ENCODE measurements at places on chromosomes 7 and 10. TPM values are rescaled to one million over a fixed set of nuclear protein-coding genes. Genes with fewer than 3 reads are reported as not detected.

GRCh38 chr7:91165006-91165845 is 99.0 kb upstream of the FZD1 start:
- peak; percentile 91 for DNase-seq

DNA sequence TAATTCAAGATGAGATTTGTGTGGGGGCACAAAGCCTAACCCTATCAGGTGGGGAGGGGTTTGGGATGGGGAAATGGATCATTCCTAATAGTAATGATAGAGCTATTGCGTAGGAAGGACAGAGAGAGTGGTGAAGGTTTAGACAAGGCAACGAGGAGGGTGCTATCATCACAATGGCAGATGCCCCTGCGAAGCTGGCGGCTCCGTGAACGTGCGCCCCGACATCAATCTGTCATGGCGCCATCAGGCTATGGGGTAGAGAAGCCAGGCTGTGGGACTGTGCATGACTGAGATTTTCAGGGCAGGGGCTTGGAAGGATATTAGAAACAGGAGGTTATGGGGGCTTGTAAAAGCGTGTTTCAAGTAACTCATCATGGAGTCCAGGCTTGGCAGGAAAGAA is 157.6 kb downstream of the ITGA8 start:
- no peak for DNase-seq

DNA sequence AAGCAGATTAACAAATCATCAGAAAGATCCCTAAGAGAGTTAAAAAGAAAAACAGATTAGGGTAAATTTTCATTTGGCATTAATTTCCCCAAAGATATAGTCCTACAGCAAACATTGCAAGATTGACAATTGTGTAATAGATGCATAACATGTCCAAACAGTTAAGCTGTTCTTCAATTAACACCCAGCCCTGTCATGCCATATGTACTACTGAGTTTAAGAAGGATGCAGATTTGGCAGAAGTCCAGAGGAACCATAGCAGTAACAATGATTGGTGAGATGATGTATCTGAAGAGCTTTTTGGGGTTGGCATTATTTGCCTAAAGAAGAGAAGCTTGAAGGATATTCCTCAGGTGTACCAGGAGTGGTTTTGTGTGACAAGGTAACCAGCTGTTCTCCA is 287.6 kb downstream of the LRMDA start:
- DNase-seq = peak; percentile 15

DNA sequence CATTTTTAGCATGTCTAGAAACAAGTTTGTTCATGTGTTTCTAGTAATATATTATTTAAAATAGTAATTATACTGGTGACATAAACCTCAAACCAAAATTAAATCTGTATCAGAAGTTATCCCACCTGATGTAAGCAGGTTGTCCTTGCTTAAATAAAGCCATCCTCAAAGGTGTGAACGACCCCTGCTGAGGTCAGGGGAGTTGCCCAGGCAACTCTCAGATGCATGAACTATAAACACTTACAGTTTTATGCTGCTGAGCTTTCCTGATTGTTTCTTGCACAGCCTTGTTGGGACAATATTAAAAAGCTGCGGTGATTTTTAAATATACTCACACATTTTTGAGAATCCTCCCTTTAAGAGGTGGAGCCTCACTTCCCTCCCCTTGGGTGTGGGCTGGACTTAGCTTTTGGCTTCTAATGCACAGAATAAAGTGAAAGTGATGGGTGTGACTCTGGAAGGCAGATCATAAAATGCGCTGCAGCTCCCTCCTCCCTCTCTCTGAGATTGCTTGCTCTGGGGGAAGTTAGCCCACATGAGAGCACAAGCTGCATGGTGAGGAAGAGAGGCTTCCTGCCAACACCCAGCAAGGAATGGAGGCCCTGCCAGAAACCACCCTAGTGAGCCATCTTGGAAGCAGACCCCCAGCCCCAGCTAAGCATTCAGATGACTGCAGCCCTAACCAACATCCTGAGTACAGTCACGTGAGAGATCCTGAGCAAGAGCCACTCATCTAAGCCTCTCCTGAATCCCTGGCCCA is 152.7 kb downstream of the SKIDA1 start:
- peak; percentile 95 for DNase-seq

DNA sequence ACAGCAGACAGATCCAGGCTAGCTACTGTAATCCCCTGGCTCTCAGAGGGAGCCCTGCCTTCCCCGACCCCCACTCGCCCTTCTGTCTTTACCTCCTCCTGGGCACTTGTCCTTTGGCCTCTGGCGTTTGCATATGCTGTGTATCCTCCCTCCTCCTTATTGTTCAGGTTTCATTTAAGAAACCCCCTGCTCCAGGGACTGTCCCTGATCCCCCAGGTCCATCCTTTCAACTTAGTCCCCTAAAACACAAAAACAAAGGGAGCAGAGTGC is 25.7 kb downstream of the GRID1 start:
- no peak for DNase-seq

DNA sequence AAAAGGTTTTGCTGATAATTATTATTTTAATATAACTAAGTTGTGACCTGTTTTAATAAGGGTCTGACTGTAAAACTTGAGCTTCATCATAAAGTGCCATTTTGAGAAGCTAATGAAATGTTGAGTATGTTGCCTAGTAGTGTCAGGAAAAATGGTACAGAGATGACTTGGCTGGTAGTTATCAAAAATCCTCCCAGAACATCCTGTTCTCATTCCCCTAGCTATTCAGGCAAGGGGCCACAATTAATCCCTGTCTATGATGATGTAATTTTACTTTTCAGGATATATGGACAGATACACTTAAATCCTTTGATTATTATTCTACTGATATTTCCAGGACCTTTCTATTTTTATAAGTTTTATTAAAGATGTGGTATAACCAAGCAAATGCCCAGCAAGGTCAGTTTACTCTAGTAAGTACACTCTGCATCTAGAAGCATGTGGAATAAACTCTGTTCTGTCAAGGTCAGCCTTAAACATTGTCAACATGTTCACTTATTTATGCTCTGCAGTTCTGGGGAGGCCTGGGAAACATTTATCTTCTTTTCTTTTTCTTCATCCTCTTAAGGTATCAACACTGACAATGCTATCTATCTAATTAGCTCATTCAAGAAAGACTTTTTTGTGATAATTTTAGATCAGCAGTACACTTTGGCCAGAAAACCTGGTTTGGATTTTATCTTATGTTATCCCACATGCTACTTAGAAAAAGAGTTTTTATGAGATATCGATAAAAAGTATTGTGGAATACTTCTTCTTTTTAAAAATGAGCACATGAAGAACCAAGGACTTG is 32.1 kb downstream of the BTRC start:
- peak; percentile 17 for DNase-seq

GRCh38 chr7:123824754-123825067 is 20.3 kb upstream of the HYAL4 start:
- no peak for DNase-seq

DNA sequence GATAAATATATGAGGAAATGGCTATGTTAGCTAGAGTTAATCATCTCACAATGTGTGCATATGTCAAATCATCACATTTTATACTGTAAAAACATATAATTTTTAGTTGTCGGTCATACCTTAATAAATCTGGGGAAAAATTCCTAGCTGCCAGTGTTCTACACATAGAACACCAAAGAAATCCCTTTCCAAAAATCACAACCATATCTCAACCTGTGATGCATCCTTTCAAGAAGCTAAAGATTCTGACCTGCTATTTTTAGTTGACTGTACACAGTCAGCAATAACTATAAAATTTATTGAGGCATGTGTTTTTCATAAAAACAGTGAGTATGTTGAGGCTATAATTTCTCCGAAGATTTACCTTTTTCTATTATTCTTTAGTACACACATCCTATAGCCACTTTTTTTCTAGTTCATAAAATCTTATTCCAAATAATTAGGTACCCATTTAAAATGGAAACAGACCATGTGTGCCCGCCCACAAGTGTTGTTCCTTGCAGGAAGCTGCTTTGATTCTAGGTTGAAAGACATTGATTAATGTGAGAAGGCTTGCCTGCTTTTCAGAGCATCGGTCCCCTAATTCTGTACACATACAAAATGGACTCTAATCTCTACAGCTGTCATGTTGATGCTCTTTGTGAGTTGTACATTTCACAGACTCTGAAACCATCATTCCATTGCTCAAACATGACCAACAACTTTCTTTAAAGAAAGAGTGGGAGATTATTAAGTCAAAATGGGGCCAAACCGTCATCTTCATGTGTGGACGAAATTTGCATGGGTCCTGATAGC is 117.5 kb upstream of the LRRN3 start:
- DNase-seq = no peak

GRCh38 chr10:52308251-52309031 is 5.6 kb upstream of the DKK1 start:
- peak; percentile 85 for DNase-seq

- DNase-seq = no peak
Observed at GRCh38 chr7:96380111-96380512, 58.2 kb upstream of the SLC25A13 start.

GRCh38 chr10:11612021-11613001 is 861 bp upstream of the USP6NL start:
- no peak for DNase-seq

DNA sequence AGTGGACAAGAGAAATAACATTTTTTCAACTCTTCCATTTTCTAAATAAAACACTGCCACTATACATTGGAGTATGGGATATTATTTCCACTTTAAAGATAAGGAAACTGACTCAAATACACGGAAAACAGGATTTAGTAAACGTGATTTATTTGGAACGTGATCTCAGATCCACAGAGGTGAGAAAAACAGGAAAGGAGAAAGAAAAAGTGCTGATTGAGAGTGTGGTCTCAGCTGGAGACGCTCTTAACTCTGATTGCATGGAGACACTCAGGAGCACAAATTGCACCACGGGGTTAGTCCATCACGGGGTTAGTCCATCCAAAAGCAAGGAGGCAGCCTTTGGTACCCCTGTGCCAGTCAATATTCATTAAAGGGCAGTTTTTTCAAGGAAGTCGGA is 142.5 kb downstream of the GNAT3 start:
- DNase-seq = no peak

DNA sequence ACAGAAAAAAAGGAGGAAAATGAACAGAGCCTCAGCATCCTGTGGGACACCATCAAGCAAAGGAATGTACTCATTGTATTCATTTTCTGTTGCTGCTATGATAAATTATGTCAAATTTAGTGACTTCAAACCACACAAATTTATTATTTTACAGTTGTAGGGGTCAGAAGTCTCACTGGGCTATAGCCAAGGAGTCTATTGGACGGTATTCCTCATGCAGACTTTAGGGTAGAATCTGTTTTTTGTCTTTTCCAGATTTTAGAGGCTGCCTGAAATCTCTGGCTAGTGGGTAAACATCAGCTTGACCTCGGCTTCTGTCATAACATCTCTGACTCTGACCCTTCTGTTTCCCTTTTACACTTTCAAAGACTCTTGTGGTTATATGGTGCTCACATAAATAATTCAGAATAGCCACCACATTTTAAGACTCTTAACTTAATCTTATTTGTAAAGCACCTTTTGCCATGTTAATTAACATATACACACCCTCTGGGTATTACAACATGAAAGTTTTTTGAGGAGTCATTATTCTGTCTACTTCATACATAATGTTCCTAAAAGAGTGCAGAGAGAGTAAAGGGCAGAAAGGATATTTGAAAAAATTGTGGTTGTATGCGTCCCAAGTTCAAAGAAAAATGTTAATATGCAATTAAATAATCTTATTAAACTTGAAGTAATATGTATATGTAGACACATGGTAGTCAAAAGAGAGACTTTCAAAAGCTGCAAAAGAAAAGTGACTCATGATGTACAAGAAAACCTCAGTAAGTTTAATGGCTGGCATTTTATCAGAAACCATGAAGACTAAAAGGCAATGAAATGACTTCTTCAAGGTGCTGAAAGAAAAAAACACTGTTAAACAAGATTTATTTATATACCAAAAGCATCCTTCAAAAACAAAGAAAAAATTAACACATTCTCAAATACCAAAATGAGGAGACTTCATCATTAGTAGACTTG is 70.8 kb upstream of the MEOX2 start:
- DNase-seq = no peak

GRCh38 chr10:113987805-113988204 is 55.9 kb upstream of the ADRB1 start:
- DNase-seq = no peak

DNA sequence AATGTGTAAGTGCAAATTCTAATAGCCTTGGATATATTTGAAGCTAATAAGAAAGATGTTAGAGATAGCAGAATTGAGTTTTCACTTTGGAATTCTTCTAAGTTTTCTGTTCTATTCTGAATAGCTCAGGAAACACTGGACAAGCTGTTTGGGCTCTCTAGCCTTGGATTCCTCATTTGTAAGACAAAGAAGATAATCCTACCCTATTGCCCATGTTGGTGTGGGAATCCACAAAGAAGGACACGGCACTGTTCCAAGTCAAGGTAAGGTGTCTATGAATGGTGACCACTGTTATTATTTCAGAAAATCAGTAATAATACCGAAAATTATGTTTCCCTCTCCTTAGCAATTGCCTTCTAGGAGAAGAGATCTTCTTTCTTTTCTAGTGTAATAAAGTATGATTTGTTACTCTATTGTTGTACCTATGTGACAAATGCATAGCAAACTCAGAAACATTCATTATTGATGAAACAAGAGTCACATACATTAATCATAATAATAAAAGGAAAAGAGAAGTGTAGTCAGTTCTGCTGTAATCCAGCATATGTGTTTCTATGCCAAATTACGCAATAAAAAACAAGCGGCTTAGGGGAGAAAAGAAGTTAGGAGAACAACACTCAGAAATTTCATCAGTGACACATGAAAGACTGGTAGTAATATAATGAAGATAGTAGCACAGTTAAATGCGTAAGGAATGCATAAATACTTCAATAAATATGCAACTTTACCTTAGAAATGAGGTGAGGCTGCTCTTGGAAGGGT is 1012.3 kb upstream of the PHF14 start:
- no peak for DNase-seq

DNA sequence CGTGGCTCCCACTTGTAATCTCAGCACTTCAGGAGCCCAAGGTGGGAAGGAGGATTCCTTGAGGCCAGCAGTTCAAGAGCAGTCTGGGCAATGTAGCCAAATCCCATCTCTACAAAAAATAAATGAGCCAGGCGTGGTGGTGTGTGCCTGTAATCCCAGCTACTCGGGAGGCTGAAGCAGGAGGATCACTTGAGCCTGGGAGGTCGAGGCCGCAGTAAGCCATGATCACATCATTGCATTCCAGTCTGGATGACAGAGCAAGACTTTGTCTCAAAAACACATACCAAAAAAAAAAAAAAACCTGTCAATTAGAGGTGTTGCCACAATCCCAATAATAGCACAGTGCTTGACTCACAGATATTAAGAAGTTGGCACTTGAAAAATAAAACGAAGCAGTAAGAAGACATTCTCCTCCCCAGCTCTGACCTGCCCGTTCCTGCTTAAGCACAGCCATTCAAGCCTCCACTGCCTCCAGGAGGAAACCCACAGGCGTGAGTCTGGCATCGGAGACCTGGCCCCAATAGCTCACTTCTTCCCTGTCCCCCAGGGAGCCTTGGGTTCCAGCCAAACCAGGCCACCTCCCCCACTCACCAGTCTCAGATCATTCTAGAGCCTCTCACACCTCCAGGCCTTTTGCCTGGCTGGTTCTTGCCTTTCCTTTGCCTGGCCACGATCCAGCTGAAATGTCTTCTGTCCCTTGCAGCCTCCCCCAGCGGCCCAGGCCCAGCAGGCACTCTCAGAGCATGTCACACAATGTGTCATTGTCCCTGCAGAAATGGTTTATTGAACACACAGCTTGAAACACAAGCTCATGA is 45.3 kb upstream of the GTF2I start:
- peak; percentile 59 for DNase-seq

GRCh38 chr7:75559355-75559975 is 67.3 kb downstream of the SPDYE5 start:
- peak; percentile 32 for DNase-seq

- no peak for DNase-seq
Observed at GRCh38 chr7:4931943-4932342, 27.0 kb downstream of the MMD2 start.

The PBLD gene
- 2.8 TPM for total RNA-seq

The PNLIP gene
- total RNA-seq = not detected

The CYP3A4 gene
- not detected for total RNA-seq

The GIMAP6 gene
- total RNA-seq = under 0.01 TPM

The GHRHR gene
- not detected for total RNA-seq

Measured in fibroblast of lung (primary cell).